ENCODE measurements at places on chromosomes 11 and 22.

- DNase-seq = no peak
These were observed 3.6 kb upstream of the MRGPRG start for GRCh38 chr11:3222003-3222855.

DNA sequence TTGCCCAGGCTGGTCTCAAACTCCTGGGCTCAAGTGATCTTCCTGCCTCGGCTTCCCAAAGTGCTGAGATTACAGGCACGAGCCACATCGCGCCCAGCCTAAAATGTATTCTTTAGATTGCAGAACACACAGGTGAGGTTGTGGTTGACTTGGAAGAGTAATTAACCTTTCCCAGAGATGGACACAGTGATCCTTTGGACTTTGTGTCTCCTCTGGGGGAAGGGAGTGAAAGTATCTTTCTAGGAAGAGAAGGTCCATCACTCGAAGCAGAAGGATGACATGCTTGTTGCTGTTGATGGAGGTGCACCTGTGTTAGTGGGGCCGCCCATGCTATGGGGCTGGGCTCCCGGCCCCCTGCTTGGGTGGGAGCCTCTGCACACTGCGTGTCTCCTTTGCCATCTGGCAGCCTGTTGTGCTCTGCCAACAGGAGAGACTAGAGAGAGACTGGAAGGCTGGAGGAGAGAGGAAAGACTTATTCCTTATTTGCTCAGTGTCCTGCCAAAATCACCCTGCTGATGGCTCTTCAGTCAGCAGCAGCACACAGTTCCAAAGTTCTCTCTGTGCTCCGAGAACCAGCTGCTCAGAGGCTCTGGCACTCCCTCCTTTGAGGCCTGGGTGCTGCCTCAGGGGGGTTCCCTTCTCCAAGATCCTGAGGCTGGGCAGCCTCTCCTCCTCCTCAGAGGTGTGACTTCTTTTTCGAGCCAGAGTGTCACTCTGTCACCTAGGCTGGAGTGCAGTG is 33.1 kb upstream of the CYB5R3 start:
- DNase-seq = no peak

GRCh38 chr11:106468086-106468485 is 390.6 kb downstream of the AASDHPPT start:
- DNase-seq = no peak

- DNase-seq = no peak
These were observed 1130.4 kb downstream of the LRRC4C start for GRCh38 chr11:40328890-40329614.

DNA sequence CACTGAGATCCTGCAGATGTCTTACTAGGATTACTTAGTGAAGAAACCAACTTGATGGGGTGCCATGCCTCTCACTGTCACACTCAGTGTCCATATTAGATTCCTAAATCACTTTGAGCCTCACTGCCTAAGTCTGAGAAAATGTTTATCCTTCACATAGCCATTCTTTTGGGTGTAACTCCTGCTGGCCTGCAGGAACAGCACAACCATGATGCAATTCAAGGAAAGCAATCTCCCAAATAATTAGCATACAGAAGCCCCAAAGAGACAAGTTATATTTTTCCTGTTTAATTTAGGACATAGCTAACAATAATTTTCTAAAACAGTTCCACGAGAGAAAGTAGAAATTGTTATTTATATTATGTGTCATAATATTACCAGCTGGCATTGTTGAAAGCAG is 655.5 kb downstream of the KCNA4 start:
- no peak for DNase-seq

GRCh38 chr11:132093536-132094259 is 723.3 kb downstream of the NTM start:
- DNase-seq = no peak

GRCh38 chr11:68930991-68931855 is 27.5 kb downstream of the IGHMBP2 start:
- no peak for DNase-seq

- no peak for DNase-seq
These were observed 225.9 kb upstream of the SESN3 start for GRCh38 chr11:95456714-95457491.

DNA sequence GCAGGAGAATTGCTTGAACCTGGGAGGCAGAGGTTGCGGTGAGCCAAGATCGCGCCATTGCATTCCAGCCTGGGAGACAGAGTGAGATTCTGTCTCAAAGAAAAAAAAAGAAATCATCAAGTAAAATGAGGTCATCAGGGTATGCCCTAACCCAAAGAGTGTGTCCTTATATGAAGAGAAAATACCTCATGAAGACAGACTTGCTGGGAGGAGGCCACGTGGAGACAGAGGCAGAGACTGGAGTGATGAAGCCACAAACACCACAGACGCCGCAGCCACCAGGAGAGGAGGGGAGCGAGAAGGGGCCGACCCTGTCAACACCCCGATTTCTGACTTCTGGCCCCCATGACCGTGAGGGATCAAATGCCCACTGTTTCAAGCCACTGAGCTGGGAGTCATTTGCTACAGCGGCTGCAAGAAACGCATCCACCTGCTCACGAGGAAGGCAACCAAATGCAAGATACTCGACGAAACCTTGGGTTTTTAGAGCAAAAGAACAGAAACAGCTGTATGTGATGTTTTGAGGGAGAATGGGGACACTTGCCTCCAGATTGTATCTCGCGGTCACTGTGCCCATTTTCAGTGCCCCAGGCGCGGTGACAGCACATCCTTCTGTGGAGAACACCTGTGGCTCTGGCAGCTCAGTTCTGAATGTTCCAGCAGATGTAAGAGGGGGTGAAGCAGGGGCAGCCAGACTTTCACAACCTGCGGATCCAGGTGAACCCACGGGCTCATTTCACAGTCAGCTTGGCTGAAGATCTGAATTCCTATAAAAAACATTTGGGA is 1317.2 kb downstream of the TBC1D22A start:
- no peak for DNase-seq

GRCh38 chr11:112392904-112393303 is 132.2 kb upstream of the PLET1 start:
- DNase-seq = no peak

DNA sequence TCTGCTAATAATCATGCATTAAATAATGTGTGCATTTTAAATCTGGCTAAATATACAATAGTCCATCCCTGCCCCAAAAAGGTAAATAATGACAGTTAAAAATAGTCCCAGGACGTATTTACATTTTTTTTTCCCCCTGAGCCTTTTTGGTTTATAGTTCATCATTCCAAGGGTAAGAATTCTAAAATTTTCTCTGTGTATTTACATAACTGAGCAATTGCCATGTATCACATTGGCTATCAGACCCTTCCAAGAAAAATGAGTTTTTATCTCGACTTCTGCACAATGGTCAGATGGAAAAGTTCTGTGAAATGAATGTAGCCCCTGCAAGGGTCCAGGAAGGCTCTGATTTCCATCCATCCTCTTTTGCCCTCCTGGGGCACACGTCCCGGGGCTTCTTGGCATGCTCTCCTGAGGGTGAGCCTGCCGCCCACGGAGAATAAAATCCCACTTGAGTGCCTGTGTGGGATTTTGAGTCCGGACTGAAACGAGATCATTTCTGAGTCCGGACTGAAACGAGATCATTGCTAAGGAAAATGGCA is 94.1 kb upstream of the ANO1 start:
- no peak for DNase-seq

Measured in nephron progenitor cell (in vitro differentiated cells).